ENCODE measurements at places on chromosomes 11 and 22. TPM values are rescaled to one million over a fixed set of nuclear protein-coding genes. Genes with fewer than 3 reads are reported as not detected.

APOA4 gene
- polyA plus RNA-seq, result not detected

DNA sequence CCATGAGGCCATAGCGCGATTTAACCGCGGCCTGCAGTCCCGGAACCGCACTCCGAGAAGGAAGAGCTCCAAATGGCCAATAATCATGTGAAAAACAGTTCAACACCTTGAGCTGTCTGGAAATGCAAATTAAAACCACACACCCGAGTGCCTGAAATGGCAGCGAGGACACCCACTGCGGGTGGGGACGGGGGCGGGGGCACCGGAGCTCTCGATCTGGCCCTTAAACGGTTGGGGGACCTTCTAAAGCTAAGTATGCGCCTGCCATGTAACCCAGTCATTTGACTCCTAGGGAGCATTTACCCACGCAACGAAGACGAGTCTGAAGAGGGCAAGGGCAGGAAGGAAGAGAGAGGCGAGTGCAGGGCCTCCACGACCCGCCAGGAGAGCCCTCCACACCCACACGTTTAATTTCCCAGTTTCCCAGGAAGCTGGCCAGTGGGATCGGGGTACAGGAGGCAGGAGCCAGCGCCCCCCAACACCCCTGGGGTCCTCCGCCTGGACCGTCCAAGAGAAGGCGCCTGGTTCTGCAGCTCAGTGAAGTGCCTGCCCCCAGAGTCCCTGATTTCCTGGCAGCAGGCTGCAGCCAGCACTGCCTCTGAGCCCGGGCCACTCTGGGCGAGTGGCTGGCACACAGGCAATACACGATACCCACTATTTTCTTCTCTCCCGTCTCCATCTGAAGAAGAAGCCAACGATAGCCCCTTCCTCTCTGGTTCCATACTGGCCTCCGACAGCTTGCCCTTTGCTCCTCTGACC is 1.7 kb downstream of the TTLL8 start:
- DNase-seq, result no peak

GRCh38 chr11:90775567-90776165 is 552.8 kb upstream of the CHORDC1 start:
- no peak for DNase-seq

DNA sequence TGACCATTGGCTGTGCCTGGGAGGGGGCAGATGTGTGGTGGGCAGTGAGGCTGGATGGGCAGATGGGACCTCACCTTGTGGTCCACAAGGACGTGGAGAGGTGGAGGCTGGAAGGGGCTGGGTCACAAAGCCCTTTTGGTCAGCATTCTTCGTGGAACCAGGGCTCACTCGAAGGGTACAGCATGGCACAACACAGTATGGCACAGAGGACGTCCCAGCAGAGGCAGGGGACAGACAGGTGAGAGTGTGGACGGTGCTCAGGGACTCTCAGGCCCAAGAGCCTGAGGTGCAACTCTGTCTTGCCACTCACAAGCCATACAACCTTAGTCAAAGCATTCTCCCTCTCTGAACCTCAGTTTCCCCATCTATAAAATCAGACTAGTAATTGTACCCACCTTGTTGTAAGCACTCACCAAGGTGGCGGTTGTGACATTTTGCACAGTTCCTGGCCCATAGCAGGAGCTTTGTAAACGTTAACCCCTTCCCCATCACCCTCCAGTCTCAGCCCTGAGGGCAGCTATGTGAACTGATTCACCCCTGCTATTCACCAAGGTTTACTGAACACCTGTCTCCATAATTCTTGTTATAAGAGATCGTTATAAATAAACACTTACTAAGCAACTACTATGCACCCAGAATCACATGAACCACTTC is 11.6 kb upstream of the TSKU start:
- no peak for DNase-seq

DNA sequence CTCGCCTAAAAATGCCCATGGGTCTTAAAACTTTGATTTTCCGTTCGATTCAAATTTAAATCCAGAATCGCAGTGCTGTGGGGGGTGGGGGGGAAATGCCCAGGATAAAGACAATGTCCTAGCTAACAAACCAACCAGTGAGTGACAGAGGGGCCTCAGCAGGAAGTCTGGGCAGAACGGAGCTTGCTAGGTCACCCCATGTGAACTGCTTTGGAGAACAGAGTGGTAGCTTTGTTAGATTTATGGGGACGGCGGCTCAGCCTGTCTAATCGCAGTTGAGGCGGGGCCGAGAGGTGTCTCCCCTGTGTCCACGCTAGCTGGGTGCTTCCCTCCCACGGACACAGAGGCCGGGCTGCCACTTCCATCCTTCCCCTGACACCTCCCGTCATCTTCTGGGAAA is 243.9 kb downstream of the CTTN start:
- no peak for DNase-seq

- DNase-seq, result no peak
Observed at GRCh38 chr11:111652184-111652583, 49.9 kb downstream of the SIK2 start.

MGAT3 gene
- 79.7 TPM for polyA plus RNA-seq

VPREB1 gene
- not detected for polyA plus RNA-seq

CFL1 gene
- polyA plus RNA-seq, result 1,371 TPM

GRCh38 chr22:35630387-35630793 is 13.3 kb upstream of the MB start:
- DNase-seq, result no peak

DNA sequence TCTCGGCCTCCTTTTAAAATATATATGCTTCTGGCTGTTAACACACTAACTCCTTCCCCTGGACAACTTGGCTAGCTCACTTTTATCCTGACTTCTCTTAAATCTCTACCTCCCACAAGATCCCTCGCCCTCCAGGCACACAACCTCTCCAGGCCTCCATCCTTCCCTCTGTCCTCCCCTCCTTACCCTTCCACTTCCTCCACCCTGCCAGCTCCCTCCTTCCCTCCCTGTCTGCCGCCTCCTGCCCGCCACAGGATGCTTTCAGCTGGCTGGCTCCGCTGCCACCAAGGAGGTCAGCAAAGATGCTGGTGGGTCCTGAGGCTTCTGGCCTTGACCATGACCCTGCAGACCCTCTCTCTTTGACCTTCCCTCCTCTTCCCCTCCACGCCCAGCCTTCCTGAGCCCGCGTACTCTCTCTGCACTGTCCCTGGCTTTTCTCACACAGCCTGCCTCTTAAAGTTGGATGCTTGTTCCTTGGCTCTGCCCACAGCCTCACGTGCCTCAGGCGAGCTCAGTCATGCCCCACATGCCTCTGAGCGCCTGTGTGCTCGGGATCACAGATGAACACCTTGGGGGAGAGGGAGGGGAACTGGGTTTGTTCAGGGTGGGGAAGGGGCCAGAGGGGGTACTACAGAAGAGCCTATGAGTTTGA is 6.7 kb downstream of the NFAM1 start:
- no peak for DNase-seq

GRCh38 chr11:21514316-21514715 is 678.6 kb upstream of the ANO5 start:
- DNase-seq, result no peak

GLYAT gene
- polyA plus RNA-seq, result 0.59 TPM

DNA sequence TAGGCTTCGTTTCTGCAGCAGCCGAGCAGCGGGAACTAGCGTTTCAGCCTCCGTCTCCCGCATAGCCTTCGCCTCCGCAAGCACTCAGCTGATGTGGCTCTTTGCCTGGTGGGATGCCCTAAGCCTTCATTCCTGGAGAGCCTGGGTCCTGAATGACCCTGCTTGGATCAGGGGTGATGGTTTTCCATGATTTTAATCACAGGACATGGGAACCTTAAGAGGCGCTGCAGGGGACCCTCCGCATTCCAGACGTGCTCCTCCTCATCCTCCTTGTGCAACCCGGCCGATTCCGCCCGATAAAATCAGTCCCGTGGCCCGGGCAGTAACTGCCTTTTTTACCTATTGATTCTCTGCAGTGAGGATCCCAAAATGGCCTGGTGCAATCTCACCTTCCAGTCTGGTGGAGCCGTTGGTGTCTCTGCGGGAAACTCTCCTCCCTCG is 8.2 kb downstream of the C11orf21 start:
- no peak for DNase-seq

DYNC2H1 gene
- 35.0 TPM for polyA plus RNA-seq

DNA sequence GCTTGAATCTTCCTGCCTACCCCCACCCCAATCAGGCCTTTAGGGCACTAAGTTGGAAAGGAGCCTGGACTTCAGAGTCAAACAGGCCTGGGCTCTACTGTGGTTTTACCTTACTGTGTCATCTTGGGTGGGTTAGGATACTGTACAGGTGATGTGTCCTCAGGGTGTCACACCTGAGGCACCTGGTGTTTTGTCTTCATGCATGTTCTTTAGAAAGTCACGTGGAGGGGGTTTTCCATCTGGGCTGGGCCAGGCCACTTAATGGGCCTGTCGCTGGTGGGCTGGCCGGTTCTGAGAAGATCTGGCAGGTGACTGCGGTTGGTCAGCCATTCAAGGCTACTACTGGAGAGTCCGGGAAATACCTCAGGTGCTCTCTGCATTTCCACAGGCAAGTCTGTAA is 92.6 kb downstream of the SWAP70 start:
- DNase-seq, result no peak

DNA sequence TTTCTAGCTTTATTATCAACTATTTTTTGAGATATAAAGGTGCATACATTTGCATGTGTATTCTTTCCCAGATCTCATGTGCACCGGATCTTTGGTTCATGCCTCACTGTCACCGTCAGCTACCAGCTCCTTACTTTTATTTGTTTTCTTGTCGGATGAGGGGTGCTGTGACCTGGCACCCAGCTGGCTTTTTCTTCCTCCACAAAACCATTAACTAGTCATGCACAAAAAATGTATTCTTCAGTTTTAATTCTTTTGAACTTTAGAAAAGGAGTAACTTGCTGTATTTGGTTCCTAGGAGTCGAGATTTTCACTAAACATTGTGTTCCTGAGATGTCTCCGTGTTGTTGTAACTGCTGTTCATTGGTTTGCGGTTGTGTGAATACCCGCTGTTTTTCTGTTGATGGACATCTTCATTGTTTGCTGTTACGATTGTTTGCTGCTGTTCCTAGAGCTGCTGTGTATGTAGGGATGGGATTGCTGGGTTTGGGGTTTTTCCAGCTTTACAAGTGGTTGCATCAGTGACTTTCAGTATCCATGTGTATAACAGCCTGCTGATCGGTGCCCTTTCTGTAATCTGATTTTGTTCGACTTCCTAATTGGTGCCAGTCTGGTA is 39.4 kb downstream of the MOV10L1 start:
- DNase-seq, result no peak

DNA sequence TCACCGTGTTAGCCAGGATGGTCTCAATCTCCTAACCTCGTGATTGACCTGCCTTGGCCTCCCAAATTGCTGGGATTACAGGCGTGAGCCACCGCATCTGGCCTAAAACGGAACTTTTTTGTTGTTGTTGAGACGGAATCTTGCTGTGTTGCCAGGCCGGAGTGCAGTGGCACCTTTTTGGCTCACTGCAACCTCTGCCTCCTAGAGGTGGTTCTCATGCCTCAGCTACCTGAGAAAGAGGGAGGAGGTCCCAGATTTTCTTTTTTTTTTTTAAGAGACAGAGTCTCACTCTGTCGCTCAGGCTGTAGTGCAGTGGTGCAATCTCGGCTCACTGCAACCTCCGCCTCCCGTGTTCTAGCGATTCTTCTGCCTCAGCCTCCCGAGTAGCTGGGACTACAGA is 7.9 kb upstream of the MCHR1 start:
- DNase-seq, result no peak

DNA sequence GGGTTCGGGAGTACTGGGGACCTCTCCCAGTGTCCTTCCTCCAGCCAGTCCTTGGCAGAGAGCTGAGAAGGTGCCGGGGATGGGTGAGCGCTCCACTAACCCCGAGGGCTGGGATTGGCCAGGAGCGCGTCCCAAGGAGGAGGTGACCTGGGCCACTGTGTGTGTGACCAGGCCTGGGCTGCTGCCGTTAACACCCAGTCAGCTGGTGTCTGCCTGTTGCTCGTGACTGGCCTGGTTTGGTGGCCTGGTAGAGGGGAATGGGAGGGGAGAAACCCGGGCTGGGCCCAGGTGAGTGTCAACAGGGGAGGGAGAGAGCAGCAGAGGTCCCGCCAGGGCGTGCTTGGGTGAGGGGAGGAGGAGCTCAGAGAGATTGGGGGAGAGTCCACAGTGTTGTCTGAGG is 29.9 kb upstream of the GRAMD4 start:
- no peak for DNase-seq

- no peak for DNase-seq
Observed at GRCh38 chr11:60924906-60925853, 920 bp downstream of the TMEM132A start.

TBCEL gene
- 11.5 TPM for polyA plus RNA-seq

- DNase-seq, result no peak
Observed at GRCh38 chr22:41041532-41041931, 50.9 kb upstream of the EP300 start.

Measured in spinal cord (tissue), 10 donors.